ENCODE measurements at places on chromosomes 3 and 15.
A peak's percentile ranks its signal among the peaks of the same experiment; 100 is the strongest.

DNA sequence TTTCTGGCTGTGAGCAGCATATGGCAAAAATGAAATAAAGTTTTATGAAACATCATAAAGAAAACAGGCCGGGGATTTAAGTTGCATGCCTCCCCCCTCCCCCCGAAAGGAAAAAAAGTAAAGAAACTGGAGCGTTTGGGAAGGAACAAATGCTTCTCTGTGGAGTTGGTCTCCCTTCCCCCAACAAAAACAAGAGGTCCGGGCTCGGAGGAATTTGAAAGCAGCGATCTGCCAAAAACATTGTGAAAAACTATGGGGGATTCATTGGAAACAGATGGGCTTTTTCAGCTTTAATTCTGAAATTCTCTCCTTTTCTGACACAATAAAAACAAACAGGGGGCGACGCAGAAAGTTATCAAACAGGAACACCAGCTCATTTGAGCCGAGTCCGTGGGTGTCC, 17.0 kb downstream of the RGMA start:
- no peak for DNase-seq

GRCh38 chr3:56115698-56116097, 352.6 kb downstream of the ERC2 start:
- no peak for DNase-seq

DNA sequence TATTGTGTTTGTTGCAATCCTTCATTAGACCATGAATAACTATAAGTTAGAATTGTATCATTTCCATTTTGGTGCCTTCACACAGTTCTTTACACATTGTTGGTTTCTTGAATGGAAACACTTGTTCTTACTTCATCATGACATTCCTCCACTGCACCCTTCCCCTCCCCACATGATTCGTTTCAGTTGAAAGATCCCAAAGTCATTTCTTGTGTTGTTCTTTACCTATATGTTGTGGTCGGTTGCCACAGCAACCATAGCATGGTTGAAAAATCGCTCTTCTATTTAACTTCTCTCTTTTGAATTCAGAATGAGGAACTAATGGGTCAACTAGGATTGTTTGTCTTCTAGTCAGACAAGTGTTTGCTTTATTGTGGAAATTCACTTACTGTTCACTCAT, 103.3 kb downstream of the IL1RAP start:
- DNase-seq = peak; percentile 69

GRCh38 chr3:64915778-64916177, 228.0 kb upstream of the ADAMTS9 start:
- no peak for DNase-seq

- no peak for DNase-seq
These were observed 12.1 kb downstream of the SEMA3F start for GRCh38 chr3:50167069-50167840.

GRCh38 chr15:77607111-77607893, 25.4 kb downstream of the LINGO1 start:
- no peak for DNase-seq

- peak; percentile 25 for DNase-seq
These were observed 18.4 kb downstream of the SPATA12 start for GRCh38 chr3:57078635-57079473.

DNA sequence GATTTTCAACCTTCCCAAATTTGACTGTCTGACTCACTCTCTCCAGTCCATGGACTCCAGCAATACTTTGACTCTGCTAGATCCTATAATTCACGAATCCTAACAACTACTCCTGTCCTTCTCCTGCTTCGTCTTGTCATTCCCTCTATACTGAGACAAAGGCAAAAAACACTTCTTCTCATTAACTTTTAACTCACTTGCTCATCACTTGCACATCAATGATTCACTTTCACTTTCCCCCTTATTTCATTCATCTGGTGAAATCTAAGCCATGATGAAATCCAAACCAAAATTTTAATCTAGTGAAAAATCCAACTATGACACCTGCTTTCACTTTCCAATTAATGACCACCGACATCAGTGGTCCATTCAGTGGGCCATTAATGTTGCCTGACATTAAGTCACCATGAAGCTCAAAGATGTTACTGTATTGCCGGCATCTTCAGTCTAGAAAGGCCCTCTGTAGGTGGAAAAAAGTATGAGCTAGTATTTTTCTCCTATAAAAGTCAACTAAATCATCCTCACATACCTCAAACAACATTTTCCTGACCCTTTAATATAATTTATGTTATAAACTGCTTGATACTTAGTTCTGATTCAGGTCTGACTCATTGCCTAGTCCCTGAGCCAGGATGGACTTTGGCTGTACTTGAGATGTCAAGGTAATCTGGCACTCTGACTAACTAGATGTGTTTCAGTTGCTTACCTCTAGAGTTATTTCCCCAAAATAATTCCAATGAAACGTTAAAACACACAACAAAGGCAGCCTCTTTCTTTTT, 158.6 kb downstream of the CNTN6 start:
- DNase-seq = no peak

- no peak for DNase-seq
These were observed 16.0 kb downstream of the NR1D2 start for GRCh38 chr3:23961066-23961465.

- DNase-seq = no peak
These were observed 54.8 kb upstream of the ATP2C1 start for GRCh38 chr3:130838898-130839600.

DNA sequence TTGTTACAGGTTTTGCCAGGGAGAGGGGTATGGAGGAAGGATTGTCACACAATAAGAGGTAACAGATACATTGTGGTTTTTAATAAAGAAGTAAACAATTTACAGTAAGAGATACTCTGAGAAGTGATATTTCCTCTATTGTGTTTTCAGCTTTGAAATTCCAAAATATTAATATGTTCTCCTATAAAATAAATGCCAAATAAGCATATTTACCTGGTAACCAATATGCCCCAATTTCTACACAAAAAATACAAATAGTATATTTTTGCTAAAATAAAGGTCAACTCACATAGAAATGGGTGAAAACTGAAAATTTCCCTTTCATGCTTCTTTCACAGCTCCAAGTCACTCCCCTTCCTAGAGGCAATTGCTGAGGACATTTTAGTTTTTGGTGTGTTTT, 437.4 kb upstream of the UBE2E2 start:
- no peak for DNase-seq

DNA sequence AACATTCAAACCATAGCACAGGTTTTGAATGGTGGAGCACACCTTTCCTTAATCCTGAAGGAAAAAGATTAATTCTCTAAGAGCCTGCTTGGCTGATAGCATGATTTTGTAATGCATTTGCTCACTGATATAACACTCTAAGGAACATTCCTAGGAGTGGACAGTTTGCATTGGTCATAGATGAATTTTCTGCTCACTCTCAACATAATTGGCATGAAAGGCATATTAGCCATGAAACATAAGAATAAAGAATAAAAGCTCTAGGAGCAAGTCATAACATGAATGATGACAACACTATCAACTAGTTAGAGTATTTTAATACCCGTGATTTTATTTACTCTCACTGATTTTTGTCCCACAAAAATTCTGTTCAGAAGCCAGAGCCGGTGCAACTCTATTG, 34.3 kb upstream of the LRTM1 start:
- DNase-seq = no peak

GRCh38 chr15:67416891-67417290, 104.0 kb upstream of the C15orf61 start:
- DNase-seq = no peak

DNA sequence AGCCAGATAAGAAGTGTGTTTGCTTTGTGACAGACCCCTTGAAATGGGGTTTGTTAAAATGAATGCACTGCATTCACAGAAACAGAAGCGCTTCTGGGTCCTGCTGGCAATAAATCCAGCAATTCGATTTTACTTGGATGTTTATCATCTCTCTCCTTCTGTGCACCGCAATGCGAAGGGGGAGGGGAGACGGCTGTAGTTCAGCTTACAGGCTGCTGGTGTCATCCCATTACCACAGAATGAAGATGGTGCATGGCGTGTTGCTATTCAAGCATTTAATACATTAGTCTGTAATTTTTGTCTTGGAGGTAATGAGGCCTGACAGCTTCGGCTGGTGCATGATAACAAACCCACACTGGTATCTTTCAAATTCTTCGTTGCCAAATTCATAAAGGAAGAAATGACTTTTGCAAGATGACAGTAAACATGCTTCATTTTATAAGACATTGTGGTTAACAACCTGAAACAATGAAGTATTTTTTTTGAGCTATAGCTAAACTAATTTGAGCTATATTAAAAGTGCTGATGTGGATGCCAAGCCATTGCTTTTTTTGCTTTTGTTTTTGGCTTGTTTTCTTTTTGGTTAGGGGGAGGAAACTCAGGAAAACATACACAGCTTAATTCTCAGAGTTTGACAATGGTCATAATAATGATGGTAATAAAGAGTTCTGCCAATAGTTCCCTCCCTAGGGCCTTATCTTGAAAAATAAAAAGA, 418.3 kb downstream of the OTOL1 start:
- peak; percentile 8 for DNase-seq

DNA sequence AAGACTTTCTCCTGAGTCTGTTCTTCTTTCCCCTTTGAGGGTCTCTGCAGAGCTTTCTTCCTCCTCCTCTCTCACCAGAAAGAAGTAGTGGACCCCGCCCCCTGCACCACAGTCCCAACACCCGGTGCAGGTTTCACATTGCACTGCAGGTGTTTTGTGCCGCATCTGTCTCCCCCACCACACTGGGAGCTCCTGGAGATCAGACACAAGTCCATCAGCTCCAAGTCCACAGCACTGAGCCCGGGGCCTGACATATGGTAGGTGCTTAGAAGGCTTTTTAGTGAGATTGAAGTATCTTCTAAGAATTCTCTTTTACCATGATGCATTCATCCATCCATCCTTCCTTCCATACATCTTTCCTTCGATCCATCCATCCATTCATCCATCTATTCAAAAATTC, 9.8 kb downstream of the STRA6 start:
- no peak for DNase-seq

- no peak for DNase-seq
These were observed 243.8 kb upstream of the PEX5L start for GRCh38 chr3:180280555-180280954.

- peak; percentile 60 for DNase-seq
These were observed 24.6 kb upstream of the RSL24D1 start for GRCh38 chr15:55221090-55222011.

GRCh38 chr3:157444797-157445184, 8.1 kb downstream of the PTX3 start:
- no peak for DNase-seq

DNA sequence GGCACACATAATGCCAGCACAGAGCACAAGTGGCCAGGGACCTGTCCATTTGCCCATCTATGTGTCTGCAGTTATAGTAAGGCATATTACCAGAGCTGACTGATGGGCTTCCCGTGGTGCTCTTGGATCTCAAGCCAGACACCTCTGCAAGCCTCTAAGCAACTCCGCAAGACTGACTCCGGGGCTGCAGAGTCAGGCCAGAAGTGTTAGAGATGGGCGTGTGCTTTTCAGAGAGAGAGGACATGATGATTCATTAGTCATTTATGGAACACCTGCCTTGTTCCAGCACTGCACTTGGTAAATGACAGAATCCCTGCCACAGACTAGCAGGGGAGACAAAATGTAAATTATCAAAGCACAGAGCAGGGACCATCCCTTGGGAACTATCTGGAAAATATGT, 559.0 kb downstream of the PDCD6IP start:
- no peak for DNase-seq

GRCh38 chr3:14458434-14459275, 56.2 kb downstream of the SLC6A6 start:
- DNase-seq = peak; percentile 29

DNA sequence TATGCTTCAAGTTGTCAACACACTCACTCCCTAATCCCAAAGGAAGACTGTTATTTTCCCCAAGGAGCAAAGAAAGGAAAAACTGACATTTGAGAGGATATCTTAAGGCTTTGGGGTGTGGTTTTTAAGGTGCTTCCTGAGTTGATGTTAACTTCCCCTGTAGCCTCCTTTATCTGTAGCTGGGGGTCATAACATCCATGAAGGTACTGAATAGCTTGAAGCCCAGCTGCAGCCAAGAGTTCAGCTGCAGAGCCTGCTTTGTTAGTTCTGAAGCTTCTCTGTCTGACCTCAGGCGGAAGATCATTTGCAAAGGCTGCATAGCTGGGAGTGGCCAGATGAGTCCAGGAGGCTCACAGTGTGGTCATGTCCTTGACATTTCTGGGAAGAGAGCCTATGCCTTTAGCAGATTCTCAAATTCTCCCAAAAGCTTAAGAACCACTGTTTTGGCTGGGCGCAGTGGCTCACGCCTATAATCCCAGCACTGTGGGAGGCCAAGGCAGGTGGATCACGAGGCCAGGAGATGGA, 165.4 kb downstream of the SV2B start:
- no peak for DNase-seq

DNA sequence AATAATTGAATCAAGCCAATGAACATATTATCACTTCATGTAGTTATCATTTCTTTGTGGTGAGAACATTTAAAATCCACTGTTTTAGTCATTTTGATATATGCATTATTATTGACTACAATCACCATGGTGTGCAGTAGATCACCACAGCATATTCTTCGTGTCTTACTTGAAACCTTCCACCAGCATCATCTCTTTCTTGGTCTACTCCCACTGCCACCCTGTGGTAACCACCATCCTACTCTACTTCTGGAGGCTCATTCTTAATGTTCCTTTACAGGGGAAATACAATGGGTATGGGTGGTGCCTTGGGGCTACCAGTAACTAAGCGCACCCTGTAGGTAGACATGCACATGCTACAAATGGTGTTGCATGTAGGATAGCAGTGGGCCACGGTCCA, 25.4 kb downstream of the PXK start:
- peak; percentile 42 for DNase-seq

DNA sequence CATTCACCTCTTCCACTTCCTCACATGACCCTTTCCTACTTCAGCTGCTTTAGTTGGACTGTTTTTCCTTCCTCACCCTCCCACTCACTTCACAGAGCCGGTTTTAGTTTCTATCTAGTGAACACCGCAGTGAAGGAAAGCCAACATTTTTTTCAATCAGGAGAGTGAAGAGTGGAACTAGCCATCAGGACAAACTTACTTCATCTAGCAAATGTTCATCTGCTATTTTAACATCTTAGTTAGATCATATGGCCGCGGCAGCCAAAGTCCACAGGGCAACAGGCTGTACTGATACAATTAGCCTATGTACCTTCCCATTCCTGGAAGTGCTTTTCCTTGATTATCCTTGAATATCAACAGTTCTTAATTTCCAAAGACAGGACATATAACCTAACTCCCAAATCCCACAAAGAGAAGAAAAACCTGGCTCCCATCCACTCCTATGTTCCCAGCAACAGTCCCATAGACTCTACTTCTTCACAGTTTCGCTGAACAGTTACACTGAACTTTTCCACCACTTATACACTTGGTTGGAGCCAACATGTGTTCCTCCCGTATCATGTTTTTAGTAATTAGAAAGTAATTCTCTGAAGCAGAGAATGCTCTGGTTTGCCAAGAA, 456.2 kb upstream of the THBS1 start:
- DNase-seq = no peak

DNA sequence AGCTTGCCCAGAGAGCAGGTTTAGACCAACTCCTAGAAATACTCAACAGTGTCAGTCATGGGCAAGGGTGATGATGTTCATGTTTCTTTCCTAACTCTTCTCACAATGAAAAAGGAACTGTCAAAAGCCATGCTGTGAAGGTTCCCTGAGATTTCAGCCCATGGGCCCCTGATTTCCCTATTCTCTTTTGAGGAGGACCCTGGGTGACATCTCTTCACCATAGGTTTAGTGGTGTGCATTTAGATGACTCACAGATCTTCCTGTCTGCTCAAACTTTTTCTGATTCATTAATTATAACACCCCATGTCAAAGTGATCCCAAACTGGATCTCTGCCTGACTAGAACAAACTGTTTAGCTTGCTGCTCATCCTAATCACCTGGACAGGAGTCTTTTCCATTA, 108.0 kb downstream of the BBX start:
- DNase-seq = no peak
